ENCODE measurements at places on chromosomes 1 and 21. TPM values are rescaled to one million over a fixed set of nuclear protein-coding genes. Genes with fewer than 3 reads are reported as not detected.

The PPP1R8 gene
- total RNA-seq: 53.8 TPM

The CD52 gene
- not detected for total RNA-seq

The CDA gene
- total RNA-seq: 1.7 TPM

The FRRS1 gene
- 6.8 TPM for total RNA-seq

The MAP3K21 gene
- 40.1 TPM for total RNA-seq

The ZNF670 gene
- total RNA-seq: 12.2 TPM

The CDC20 gene
- total RNA-seq: 244 TPM

The IGSF21 gene
- total RNA-seq: 15.6 TPM

The SIPA1L2 gene
- 12.0 TPM for total RNA-seq

The SYT11 gene
- 15.9 TPM for total RNA-seq

DNA sequence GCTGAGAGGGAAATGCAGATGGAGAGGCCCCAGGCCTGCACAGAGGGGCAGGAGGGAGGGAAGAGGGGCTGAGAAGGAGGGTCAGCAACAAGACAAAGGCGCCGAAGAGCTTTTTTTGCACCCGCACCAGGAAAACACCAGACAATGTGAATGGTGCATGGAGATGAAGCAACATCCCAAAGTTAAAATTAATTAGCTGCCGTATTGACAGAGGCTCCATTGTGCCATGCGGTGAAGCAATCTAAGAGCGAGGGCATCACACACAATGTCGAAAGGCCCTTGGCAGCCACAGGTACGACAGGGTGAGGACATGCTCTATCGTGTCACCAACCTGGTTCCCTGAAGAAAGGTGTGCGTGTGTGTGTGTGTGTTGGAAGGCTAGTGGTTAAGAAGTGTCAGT lies 41.2 kb downstream of the SSBP3 start:
- no peak for DNase-seq

GRCh38 chr1:44346184-44346583 lies 8.9 kb downstream of the ERI3 start:
- DNase-seq: no peak

DNA sequence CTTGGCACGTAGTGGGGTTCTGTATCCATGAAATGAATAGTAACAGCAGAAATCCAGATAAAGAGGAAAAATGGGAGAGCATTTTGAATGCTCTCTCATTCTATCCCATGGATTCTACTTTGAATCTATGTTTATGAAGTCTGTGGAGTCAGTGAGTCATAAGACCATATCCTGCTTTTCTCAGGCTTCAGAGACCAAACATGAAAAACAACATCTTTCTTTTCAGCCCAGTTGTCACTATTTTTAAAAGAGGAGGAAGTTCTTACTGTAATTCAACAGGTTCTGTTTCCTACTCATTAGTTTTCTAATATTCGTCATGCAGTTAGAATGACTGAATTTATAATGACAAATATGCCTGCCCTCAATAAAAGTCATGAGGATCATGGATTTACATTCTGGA lies 39.4 kb upstream of the CD55 start:
- DNase-seq: no peak

GRCh38 chr1:201791779-201792173 lies 37.2 kb upstream of the IPO9 start:
- DNase-seq: no peak

GRCh38 chr1:100230765-100231164 lies 18.9 kb downstream of the DBT start:
- no peak for DNase-seq

DNA sequence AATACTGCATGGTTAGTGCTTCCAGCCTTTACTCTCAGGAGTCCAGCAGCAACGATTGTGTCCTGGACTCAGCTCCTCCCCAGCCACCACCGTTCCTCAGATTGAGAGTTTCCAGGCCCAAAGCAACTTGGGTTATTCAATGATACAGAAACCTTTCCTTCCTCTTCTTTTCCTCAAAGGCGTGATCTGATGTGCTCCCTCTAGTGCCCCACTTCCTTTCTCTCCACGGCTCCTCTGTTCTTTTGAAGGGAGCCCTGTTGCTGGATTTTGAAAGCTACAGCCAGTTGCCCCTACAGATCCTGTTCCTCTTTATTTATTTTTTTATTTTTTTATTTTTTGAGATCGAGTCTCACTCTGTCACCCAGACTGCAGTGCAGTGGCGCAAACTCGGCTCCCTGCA lies 14.1 kb downstream of the CRP start:
- peak; percentile 38 for DNase-seq

DNA sequence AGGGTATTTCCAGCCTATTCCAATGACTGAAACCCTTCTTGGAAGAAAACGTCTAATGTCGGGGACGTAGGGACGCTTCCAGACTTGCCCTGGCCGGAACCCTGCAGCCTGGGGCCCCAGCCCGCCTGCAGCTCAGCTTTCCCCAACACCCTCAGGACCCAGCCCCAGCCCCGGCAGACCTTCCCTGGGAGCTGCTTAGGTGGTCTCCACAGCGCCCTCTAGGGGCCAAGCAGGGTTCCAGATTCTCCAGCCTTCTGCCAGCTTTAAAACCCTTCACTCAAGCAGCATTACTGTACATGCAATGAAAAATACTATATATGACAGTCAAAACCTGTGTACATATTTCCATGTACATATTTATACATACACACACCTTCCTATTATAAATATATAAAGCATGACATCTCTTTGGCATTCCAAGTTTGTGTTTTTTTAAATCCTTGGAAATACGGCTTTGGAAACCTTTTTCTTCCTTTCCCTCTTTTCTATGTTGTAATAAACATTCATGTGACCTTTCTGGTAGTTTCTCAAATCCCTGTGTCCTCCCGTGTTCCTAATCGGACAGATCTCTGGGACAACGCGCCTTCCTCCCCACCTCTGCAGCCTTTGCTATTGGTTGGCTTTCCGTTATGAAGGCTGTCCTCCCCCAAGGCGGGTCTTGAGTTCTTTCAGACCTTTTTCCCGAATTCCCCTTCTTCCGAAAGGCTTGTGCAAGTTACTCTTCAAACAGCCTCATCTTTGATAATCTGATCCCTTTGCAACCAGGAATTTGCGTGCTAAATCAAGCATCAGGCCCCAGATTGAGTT lies 60.3 kb downstream of the STUM start:
- DNase-seq: peak; percentile 91

GRCh38 chr1:233183226-233184020 lies 112.1 kb downstream of the PCNX2 start:
- DNase-seq: peak; percentile 14

- no peak for DNase-seq
Measured at GRCh38 chr1:228753786-228754360, 18.6 kb downstream of the RHOU start.

DNA sequence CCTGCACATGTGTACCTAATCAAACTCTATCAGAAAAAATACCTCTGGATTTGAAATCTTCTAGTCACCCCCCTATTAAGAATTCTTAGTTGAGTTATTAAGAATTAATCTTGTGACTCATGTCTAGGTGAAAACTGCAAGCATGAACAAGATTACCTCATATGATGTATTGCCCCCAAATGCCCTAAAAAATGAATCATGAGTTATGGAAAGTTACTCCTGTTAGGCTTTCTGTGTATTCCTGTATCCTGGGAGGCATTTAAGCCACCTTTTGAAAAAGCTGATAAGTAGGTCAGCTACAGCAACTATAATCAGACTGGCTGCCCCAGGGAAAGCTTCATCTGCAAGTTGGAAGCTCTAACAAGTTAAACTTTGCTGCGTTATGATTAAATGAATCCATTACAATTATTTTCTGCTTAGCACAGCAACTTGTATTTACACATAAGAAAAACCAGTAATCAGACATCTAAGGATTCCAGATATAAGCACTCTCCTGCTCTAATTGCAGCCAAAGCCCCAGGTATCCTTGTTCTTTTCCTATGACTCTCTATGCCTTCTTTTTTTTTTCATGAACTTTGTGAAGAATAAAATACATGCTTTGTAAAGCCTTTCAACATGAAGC lies 147.7 kb downstream of the NTPCR start:
- DNase-seq: no peak

DNA sequence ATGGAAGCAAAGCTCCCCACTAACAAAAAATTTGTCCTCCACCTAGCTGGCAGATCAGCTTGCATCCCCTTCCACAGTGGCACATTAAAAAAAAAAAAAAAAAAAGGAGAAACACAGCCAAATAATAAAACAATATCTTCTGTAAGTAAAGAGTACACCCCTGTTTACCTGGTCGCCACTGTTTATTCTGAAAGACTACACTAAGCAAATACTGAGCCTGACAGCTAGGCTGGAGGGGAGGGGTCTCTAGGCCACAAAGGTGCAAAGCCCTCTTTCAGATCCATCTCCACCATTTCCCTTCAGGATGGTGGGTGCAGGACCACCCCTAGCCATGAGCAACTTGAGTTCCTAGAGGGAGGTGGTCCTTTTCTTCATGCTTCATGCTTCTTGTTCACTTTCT lies 22.8 kb upstream of the SLC45A3 start:
- DNase-seq: no peak

- no peak for DNase-seq
Measured at GRCh38 chr1:233714631-233715217, 100.8 kb downstream of the KCNK1 start.

GRCh38 chr21:32239551-32239950 lies 39.3 kb downstream of the MIS18A start:
- DNase-seq: no peak

GRCh38 chr1:179228783-179229213 lies 679 bp downstream of the ABL2 start:
- DNase-seq: peak; percentile 78

DNA sequence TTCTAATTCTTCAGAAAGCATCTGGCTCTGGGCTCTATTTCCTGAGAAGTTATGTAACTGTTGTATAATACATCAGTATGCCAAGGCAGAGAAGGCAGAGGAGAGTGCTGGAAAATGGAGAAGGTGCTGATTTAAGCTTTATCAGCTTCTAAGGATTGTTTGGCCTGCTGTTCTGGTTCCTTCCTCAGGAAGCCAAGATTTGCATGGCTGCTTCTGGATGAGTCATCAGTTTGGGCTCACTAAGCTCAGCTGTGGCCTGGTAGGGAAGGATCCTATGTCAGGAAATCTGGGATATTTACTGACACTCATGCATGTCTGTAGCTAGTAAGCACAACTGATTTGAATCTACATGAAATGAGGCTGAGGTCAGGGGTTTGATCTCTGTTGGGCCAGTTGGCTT lies 73.2 kb upstream of the ADGRL4 start:
- DNase-seq: peak; percentile 47

GRCh38 chr1:79198832-79199231 lies 192.3 kb upstream of the ADGRL4 start:
- DNase-seq: no peak

DNA sequence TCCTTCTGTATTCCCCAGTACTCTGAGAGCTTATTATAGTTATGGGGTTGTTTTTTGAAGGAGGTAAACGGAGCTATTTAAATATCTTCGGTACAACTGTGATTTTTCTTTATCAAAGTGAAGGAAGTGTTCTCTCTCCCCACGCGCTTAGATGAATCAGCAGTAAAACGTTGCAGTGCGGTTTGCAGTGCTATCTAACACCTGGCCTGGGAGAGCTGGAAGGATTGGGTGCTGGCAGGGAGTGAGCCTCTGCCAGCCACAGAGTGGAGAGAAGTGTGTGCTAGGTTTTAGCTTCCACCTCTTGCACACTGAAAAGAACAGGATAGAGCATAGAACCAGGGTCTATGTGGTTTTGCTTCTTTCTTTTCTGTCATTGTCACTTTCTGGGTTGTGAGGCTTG lies 165.9 kb downstream of the SDCCAG8 start:
- DNase-seq: peak; percentile 55

DNA sequence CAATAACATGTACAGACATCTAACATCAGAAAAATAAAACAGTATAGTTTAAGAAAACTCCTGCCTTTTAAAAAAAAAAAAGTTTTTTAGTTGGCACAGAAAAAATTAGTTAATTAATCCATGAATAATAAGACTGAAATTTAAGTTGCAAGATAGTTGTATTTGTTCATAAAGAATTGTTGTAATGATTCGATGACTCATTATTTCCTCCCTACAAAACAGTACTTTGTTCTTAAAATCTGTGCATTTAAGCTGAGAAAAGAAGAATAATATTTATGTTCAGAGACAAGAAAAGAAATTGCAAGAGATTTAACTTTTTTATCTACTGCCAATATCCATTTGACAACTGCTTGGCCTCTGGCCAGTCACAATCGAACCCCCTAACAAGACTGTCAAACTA lies 894.7 kb downstream of the ADGRL2 start:
- no peak for DNase-seq

- no peak for DNase-seq
Measured at GRCh38 chr1:209870151-209870831, 42.5 kb downstream of the UTP25 start.

DNA sequence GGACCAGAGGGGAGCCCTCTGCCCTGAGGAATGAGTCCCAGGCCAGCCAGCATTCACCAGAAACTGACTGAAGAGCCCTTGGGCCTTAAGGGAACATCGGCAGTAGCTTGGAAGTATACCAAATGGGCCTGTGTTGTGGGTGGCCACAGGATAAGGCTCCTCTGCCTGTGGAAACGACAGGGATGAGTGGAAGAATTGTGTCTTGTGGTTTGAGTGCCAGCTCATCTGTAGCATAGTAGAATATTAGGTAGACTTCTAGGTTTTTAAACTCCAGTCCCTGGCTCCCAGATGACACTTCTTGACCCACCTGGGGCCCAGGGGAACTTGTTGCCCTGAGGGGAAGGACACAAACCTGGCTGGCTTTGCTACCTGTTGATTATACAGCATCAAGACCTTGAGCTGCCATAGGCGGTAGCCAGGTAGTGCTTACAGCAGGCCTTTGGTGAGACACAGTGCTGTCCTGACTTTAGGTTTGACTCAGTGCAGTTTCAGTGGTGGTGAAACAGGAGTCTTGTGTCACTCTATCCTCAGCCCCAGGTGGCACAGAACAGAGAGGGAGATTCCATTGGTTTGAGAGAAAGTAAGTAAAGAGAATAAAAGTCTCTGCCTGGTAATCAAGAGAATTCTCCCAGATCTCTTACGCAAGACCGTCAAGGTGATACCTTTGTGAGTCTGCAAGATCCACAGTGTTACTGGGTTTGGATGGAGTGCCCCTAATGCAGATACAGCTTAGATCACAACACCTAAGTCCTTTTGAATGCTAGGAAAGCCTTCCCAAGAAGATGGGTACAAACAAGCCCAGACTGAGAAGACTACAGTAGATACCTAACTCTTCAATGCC lies 50.2 kb downstream of the RABGAP1L start:
- DNase-seq: no peak

GRCh38 chr1:234605399-234605982 lies 4.5 kb downstream of the IRF2BP2 start:
- no peak for DNase-seq

GRCh38 chr1:228074954-228075730 lies 7.4 kb upstream of the ARF1 start:
- DNase-seq: peak; percentile 31

DNA sequence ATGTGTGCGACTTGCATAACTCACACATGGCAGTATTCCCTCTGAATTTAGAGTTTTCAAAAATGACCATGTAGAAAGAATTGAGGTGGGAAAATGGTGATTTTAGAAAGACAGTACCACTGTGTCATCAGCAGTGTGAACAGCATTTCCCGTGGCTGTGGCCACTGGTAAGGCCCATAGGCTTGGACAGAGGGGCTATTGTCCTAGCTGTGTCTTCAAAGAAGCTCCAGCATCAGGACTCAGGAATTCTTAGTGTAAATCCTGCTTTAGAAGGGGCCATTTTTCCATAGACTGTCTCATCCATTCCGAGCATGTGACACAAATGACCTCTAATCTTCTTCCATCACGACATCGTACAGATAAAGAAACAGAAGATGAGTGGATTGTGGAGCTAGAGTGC lies 119.3 kb upstream of the BACE2 start:
- no peak for DNase-seq

Measured in GM23338 (cell line).